ENCODE measurements at places on chromosomes 7 and 10. TPM values are rescaled to one million over a fixed set of nuclear protein-coding genes. Genes with fewer than 3 reads are reported as not detected.

The CALHM1 gene
- total RNA-seq, result 0.17 TPM

The ZNF37A gene
- 25.8 TPM for total RNA-seq

The MKLN1 gene
- total RNA-seq, result 44.2 TPM

The HK1 gene
- 137 TPM for total RNA-seq

The FAM180A gene
- total RNA-seq, result not detected

The CYP2W1 gene
- total RNA-seq, result not detected

The GDF2 gene
- not detected for total RNA-seq

The SHTN1 gene
- 0.10 TPM for total RNA-seq

The CCL24 gene
- total RNA-seq, result not detected

The ZNF277 gene
- total RNA-seq, result 14.3 TPM

The PDE6C gene
- total RNA-seq, result not detected

The PRSS37 gene
- total RNA-seq, result not detected

The TOMM7 gene
- 224 TPM for total RNA-seq

The GLCCI1 gene
- total RNA-seq, result 28.8 TPM

The AEBP1 gene
- 6.1 TPM for total RNA-seq

The PALD1 gene
- 0.07 TPM for total RNA-seq

The TMEM229A gene
- not detected for total RNA-seq

The BTBD16 gene
- not detected for total RNA-seq

The DCLRE1A gene
- 14.4 TPM for total RNA-seq

The MCM10 gene
- total RNA-seq, result 55.5 TPM

The LRRC18 gene
- total RNA-seq, result not detected

The THAP5 gene
- 33.3 TPM for total RNA-seq

The PTPN20 gene
- 0.20 TPM for total RNA-seq

The OR2A12 gene
- not detected for total RNA-seq

The FAM25A gene
- not detected for total RNA-seq

The OR2A5 gene
- not detected for total RNA-seq

The SPDYE2B gene
- total RNA-seq, result not detected

The SUGCT gene
- total RNA-seq, result 0.54 TPM
